ENCODE measurements at places on chromosomes 12 and 14.

DNA sequence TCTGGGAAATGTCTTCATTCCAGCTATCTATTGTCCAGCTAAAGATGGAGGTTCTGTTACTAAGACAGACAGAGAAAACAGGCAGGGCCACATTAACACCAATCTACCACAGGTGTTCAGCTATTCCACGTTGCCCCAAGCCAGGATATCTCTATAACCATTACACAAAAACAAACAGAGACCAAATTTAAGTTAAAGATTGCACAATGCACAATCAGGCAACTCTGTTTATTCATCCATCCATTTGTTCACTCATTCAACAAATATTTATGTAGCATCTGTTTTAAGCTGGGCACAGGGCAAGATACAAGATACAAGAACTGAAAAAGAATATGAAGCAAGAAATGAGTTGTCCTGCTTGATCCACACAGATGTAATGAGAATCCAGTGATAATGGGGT is 629.0 kb downstream of the MED13L start:
- no peak for DNase-seq

GRCh38 chr14:32722631-32723183 is 216.0 kb upstream of the NPAS3 start:
- no peak for DNase-seq

DNA sequence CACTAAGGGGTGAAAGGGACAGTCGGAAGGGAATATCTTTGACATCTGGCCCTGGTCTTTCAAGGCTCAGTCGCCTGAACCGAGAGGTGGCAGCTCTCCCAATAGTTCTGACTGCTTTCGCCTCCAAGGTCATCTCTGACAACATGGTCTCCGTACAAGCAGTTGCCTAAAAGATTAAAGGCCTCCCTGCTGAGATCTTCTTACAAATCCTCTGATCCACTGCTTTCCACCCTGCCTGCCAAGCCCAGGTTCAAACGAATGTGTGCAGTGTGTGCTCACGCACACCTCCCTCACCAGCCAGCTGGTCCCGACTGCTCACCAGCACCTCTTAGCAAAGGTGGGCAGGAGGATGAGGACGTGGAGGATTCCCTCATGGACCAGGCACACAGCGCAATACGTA is 10.4 kb downstream of the B4GALNT3 start:
- DNase-seq = peak; percentile 85

GRCh38 chr12:57545809-57546437 is 1.1 kb downstream of the DCTN2 start:
- DNase-seq = no peak

- no peak for DNase-seq
These were observed 366 bp downstream of the LPCAT3 start for GRCh38 chr12:7017870-7018349.

- no peak for DNase-seq
These were observed 63.1 kb upstream of the SLC38A2 start for GRCh38 chr12:46435625-46436024.

DNA sequence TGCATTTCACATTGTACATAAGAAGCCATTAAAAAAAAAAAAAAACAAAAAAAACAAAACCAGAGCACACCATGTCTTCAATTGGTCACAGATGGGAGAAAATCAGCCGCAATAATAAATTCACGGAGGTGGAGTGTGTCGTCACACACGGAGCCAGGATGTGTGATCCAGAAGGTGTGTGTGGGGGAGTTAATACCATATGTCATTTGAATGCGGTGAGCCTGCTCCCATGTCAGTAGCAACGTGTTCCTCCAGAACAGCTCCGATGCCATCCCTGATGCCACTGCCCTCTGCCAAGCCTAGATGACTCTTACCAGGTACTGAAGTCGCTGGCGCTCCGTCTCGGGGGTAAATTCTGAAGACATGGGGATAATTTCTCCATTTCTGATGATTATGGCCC is 197.8 kb downstream of the PPM1H start:
- DNase-seq = no peak

DNA sequence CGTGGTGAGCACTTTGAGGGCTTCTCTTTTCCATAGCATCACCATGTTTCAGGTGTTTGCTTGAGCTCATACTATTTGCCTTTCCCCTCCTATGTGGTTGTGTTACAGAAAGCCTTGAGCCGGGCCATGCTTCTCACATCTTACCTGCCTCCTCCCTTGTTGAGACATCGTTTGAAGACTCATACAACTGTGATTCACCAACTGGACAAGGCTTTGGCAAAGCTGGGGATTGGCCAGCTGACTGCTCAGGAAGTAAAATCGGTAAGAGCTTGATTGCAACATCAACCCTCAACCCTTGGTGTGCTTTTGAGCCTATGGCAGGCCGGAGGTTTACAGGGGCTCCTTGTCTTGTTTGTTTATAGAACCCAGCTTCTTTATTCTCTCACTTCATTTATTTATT is 8.1 kb downstream of the LETMD1 start:
- DNase-seq = no peak

GRCh38 chr12:108757856-108758255 is 26.5 kb upstream of the CORO1C start:
- no peak for DNase-seq

GRCh38 chr12:19852100-19852855 is 413.0 kb downstream of the AEBP2 start:
- DNase-seq = no peak

DNA sequence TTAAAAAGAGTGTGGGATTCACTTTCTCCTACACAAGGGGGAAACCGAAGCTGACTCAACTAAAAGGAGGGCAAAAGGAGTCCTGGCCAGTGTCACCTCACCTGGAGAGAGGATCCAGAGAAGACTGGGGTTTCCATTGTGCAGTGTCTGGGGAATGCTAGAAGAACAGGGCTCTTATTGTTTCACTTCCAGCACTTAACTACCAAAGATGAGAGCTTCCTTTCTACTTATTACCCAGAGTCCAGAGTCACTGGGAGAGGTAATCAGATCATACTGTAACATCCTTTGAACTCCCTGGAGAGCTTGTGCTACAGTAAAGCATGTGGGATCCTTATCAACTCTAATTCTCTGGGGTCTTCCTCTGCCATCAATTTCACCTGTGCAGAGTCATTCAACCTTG is 148.4 kb upstream of the BCL2L14 start:
- DNase-seq = no peak

Data from WERI-Rb-1 (cell line).